ENCODE measurements at places on chromosomes 7 and 10.

- DNase-seq = no peak
Measured at GRCh38 chr10:31320550-31321211, 1.7 kb downstream of the ZEB1 start.

- DNase-seq = no peak
Measured at GRCh38 chr7:90701021-90701420, 104.9 kb downstream of the CDK14 start.

DNA sequence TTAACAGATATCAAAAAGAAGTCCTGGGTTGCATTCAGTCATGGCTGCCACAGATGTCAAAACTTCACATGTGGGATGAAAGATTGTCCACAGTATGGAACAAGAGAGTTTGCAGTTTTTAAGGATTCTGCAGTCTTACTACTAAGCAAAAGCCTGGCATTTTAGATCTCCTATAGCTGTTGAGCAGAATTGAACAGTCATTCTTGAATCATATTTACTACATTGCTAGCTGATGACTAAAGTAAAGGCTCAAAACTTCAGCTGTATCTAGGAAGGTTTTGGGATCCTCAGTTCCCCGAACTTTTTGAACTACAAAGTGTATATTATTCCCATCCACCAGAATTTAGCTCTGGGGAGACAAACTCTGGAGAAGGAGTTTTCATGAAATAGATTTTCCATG is 31.0 kb downstream of the BET1 start:
- DNase-seq = no peak

DNA sequence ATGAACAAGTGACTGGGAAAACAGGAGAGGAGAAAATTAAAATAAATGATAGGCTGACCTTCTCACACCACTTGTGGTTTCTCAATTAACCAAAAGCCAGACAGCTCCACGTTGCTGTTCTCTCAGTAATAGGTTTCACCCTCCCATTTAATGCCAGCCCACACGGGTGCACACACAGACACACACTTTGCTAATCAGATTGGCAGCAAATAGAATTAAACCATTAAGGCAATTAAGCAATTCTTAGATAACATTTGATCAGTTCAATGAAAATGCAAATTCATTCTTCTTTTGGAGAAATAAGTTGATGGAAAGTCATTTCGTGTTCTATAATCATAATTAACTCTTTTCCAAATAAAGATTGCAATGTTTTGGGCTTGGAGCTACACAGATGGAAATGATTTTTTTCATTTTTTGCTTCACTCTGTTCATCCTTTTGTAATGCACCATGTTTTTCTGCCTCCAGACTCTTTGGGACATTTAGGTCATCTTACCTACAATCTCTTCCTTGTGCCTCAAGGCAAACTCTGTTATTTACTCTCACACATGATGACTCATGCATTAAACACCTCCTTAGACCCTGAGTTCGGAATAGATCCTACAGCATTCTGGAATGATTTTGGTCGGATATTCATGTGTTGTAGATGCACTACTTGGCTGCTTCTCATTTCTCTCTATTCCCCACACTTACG is 700.7 kb downstream of the AUTS2 start:
- no peak for DNase-seq

GRCh38 chr10:9545073-9545472 is 1472.6 kb upstream of the CELF2 start:
- DNase-seq = no peak

- DNase-seq = no peak
Measured at GRCh38 chr10:24884316-24884715, 68.1 kb downstream of the PRTFDC1 start.

DNA sequence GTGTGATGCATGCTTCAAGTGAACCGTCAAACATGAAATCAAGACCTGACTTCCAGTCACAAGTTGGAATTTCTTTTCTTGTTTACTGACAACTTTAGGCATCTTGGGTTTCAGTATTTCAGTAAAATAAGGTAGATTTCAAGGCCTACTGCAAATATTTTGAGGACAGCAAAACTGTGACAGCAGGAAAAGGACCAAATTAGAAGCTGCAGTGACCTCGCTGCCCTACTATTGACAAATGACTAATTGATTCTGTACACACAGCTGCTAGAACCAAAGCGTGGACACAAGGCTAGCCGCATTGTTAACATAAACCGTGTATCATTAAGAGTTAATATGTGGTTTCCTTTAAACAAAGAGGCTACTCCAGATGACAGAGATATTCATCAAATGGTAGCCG is 105.7 kb upstream of the SEC61G start:
- DNase-seq = no peak

DNA sequence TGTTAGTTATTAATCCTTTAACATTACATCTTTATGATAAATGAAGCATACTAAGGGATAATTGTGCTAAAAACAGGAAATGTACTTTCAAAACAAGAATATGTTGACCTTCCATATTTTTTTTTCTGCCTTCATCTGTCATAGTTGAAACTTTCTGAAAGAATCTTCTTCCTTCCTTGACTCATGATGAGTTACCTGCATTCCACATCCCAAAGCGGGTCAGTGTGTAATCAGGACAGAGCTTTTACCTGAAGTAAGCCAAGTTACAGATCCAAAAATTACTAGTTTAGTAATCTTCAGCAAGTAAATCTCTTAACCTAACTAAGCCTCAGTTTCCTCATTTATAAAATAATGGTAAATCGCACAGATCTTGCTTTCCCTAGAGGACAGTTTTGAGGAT is 13.4 kb upstream of the ARL4A start:
- DNase-seq = no peak

GRCh38 chr10:95245425-95246055 is 45.3 kb downstream of the PDLIM1 start:
- DNase-seq = no peak

GRCh38 chr7:131346885-131347592 is 19.4 kb downstream of the MKLN1 start:
- DNase-seq = no peak

DNA sequence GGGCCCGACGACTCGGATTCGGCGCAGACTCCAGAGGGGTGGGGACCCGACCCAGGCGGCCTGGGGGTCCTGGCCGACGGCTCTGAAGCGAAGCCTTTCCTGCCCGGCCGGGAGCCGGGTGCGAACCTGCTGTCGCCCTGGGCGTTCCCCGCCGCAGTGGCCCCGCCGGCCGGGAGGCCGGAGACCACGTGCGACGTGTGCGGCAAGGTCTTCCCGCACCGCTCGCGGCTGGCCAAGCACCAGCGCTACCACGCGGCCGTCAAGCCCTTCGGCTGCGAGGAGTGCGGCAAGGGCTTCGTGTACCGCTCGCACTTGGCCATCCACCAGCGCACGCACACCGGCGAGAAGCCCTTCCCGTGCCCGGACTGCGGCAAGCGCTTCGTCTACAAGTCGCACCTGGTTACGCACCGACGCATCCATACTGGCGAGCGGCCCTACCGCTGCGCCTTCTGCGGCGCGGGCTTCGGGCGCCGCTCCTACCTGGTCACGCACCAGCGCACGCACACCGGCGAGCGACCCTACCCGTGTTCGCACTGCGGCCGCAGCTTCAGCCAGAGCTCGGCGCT is 15.4 kb downstream of the ZNF316 start:
- DNase-seq = no peak

- DNase-seq = no peak
Measured at GRCh38 chr7:68417659-68418058, 1180.6 kb upstream of the AUTS2 start.

GRCh38 chr10:60654813-60655464 is 123.3 kb upstream of the CDK1 start:
- no peak for DNase-seq

DNA sequence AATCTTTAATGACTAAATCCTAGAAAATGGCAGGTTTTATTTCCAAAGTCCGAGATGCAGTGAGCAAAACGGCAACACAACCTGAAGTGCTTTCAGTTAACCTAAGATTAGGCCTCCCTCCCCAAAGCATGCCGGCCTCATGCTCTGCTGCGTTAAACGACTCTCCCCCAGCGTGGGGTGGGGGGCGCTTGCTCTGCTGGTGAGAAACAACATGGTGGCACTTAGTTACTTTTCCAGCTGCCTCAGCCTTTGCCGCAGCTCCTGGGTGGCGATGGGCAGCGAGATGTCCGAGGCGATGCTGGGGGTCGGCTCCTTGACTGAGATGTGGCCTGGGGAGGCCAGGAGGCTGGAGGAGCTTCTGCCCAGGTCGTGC is 36.7 kb upstream of the NCAPG2 start:
- no peak for DNase-seq

DNA sequence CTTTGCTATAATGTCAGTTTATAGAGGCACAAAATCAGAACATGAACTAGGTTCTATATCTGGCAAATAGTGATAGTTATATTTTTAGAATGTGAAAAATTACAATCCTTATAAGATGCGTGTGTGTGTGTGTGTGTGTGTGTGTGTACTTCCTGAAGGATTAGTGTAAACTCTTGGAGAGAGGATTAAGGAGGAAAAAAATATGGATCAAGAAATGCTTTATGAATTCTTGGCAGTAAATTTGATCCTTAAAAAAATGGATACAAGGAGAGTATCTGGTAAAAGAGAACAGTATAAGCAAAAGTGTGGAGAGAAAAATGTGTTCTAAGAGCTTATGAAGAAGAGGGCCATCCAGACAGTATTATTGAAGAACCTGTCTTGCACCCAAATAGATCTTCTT is 484.3 kb downstream of the ADRA2A start:
- no peak for DNase-seq

GRCh38 chr7:2049111-2049781 is 183.5 kb downstream of the MAD1L1 start:
- no peak for DNase-seq

- no peak for DNase-seq
Measured at GRCh38 chr7:4738711-4739527, 36.5 kb upstream of the AP5Z1 start.

- DNase-seq = no peak
Measured at GRCh38 chr10:15455456-15455855, 84.4 kb upstream of the FAM171A1 start.

GRCh38 chr10:101993651-101994200 is 62.2 kb downstream of the ARMH3 start:
- DNase-seq = no peak

GRCh38 chr7:143361552-143362130 is 872 bp downstream of the FAM131B start:
- DNase-seq = no peak

DNA sequence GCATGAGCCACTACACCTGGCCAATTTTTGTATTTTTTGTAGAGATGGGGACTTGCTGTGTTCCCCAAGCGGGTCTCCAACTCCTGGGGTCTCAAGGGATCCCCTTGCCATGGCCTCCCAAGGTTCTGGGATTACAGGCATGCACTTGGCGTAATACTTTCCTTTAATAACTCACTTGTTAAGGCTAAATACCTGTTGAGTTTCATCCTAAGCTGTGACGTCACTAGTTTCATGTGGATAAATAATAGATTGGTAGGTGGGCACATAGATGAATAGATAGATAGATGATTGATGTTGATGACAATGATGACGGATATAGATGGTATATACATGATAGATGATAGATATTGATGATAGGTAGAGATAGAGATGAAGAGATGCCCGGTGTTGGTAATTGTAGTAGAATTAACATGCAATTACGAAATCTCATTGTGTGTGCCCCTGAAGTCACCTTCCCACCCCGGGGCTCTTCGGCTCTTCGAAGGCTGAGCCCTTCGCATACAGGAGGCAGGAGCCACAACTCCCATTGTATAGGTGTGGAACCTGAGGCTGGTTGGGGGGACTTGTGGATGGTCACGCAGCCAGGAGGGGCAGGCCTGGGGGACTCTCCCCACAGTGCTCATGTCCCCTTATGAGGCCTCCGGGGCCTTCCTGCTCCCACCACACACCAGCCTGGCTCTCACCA is 2.6 kb downstream of the GRIFIN start:
- DNase-seq = no peak

DNA sequence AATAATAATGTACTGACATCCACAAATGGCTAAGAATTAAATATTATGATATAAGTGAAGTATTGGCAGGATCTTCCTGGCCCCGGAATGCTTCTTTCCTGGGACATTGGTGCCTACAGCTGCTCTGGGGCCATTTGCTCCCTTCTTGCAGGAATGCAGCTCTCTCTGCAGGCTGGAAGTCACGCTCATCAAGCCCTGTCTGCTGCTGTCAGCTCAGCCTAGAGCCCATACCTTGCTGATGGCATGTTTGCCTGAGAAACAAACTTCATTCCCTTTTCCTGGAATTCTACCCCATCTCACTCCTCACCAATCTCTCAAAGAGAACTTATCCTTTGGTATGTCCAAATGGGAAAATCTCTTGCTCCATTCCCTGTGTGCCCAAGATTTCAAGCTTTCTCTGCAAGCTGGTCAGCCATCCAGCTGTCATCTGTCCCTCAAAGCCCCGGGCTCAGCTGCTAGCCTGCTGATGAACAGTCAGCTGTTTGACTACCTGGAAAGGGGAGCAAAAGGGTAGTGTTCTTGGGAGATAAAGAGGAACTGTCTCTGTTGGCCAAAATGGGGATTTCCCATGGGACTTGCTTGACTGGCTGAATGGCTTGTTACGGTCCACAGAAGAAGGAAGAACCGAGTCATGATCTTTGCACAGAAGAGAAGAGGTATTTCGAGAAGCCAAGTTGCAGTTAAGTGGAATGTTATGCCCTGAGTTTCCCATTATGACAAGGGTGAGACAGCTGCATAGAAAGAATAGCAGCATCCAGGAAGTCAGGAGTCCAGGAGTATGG is 12.0 kb upstream of the RASSF4 start:
- DNase-seq = no peak

GRCh38 chr7:156036153-156036552 is 223.9 kb upstream of the SHH start:
- no peak for DNase-seq

DNA sequence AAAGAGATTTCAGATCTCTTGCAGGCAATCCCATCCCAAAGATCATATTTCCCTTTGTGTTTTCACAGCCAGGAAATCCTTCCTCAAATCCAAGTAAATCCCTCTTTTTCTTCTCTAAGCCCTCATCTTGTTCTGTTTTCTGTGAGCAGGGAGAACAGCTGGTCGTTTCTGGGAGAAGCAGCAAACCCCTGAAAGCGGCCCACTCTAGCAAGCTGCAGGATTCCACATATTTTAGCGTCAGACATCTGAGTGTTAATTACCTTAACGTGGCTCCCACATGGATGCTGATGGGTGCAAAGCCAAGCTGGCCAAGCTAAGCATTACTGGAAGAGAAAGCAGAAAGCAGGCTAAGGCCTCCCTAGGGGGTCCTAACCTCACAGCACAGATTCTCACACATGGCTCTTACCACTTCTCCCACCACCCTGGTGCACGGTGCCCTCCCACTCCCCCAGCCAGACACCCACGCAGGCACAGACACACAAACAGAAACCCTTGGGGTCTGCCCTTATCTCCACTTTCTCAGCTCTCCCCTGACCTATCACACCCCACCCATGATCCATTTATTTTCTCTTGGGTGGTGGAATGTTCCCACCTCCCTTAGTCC is 551.0 kb upstream of the AUTS2 start:
- DNase-seq = no peak

DNA sequence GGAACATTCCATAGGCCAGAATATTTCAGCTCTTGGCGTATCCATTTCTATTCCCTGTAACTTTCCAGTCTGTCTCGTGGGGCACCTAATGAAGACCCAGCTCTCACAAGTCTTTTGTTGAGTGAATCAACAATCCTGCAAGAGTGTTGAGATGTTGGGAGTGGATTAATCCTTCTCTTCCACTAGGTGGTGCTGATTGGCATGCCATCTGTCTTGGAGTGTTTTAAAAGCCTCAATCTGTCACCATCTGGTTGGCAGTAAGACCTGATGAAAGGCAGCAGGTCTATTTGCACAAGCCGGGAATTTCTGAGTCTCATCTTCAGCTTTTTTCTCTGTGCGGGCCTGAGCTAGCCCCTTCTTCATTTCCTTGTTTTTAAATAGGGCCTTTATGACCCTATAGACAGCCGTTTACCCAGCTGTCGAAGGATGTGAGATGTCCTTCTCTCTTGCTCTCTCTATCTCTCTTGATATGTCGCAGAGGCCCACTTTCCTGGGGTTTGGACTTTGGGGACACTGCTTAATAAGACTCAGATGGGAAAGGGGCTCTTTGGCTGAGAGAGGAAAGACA is 180.5 kb downstream of the ZNF365 start:
- no peak for DNase-seq

Measured in stimulated activated CD8-positive, alpha-beta memory T cell treated with anti-CD3 and anti-CD28 coated beads, Interleukin-7, amount 100 ng/mL, for 48 hours (primary cell).